ENCODE measurements at places on chromosomes 2 and 18.

DNA sequence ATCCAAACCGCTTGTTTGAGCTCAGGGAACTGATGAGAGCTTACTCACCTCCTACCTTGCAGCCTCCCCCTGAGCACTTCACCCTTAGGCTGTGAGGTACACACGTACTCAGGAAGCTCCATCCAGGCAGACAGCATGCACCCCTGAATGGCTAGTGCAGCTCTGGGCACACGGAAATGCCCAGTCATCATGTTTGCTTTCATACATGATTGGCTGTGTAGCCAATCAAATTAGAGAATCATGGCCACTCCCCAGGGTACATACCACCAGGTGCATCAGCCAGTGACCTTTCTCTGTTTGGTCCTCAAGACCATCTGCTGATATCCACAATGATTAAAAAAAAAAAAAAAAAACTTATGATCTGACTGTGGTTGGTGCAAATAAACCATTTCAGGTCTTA lies 42.1 kb downstream of the RNF152 start:
- DNase-seq = no peak

GRCh38 chr2:239264492-239264837 lies 136.4 kb downstream of the HDAC4 start:
- no peak for DNase-seq

- no peak for DNase-seq
Measured at GRCh38 chr2:70140791-70141211, 50.0 kb downstream of the C2orf42 start.

- DNase-seq = no peak
Measured at GRCh38 chr18:44748582-44748981, 67.9 kb downstream of the SETBP1 start.

DNA sequence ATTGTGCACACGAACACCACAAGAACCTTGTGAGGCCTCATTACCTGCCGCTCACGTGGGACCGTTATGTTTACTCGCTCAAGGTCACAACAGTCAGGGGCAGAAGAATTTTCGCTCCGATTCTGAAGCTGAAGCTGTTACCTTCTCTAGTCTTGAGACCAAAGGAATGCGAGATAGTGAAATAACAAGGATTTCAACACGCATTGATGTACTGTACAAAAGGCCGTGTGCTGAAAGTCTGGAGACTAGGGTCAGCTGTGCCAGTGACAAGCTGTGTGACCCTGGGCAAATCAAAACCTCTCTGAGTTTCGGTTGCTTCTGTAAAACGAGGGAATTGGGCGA lies 583 bp downstream of the NEMP2 start:
- DNase-seq = no peak

- DNase-seq = no peak
Measured at GRCh38 chr2:105406221-105406620, 7.4 kb upstream of the FHL2 start.

- no peak for DNase-seq
Measured at GRCh38 chr2:149536649-149537048, 50.9 kb downstream of the MMADHC start.

DNA sequence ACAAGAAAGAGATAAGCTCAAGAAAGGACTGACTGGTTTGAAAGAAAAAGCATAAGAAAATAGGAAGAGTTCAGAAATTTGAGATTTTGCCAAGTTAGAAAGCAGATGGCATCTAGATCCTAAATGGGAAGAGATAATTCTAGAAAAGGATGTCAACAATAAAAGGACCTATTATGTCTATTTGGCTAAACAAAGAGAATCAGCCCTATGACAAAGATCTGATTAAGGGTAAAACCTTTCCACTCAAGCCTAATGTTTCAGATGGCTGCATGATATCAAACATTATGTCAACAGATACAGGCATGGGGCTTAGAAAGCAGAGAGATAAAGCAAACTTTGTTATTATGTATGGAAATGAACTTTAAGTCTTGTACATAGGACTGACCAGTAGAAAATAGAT lies 465.0 kb upstream of the TRIB2 start:
- DNase-seq = no peak

DNA sequence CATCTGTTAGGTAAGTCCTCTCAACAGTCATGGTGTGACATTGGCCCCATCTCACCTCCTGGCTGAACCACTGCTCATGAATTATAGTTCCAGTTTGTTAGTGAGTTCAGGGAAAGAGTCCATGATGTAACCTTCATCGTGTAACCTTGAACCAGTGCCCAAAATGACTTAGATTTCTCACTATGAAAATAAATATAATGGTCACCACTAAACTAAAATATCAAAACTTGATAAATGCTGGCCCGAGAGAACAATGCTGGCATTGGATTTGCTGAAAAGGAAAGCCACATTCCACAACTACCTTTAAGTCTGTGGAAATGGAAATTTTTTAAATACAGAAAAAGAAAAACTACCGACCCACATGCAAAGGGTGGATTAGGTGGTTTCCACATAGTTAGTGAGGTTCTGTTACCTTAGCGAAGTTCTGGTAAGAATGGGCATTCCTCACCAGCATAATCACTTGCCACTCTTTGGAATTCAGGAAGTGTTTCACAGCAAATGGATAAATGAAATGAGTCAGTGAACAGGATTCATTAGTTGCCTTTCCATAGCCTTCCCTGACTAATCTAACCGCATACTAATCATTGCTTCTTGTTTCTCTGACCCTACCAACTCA lies 133.9 kb upstream of the CTAGE1 start:
- DNase-seq = no peak

- no peak for DNase-seq
Measured at GRCh38 chr2:136468799-136469369, 296.5 kb upstream of the THSD7B start.

DNA sequence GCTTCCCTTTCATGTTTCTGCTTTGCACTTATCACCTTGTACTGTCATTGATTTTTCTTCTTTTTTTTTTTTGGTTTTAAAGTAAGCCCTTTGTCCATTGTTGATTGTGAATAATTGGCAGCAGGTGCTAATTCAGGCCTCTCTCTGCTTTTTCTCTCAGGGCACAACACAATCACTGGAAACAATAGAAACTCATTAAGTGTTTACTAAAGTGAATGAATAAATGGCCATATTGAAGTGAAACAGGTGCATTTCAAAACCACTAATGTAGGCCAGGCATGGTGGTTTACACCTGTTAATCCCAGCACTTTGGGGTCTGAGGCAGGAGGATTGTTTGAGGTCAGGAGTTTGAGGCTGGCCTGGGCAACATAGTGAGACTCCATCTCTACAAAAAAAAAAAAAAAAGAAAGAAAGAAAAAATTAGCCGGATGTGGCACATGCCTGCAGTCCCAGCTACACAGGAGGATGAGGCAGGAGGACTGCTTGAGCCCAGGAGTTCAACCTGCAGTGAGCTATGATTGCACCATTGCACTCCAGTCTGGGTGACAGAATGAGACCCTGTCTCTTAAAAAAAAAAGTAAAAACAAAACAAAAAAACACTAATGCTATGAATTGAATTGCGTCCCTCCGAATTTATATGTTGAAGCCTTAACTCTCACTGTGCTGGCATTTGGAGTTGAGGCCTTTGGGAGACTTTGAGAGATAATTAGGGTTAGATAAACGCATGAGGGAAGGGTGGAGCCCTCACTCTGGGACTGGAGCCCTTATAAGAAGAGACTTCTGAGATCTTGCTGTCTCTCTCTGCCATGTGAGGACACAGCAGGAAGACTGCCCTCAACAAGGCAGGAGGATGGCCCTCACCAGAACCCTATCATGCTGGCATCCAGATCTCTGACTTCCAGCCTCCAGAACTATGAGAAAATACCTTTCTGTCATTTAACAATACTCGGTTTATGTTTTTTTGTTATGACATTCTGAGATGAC lies 19.9 kb downstream of the SLC38A11 start:
- DNase-seq = no peak

- no peak for DNase-seq
Measured at GRCh38 chr2:179558010-179558934, 293.6 kb upstream of the SESTD1 start.

- DNase-seq = no peak
Measured at GRCh38 chr2:80008596-80008995, 296.0 kb downstream of the LRRTM1 start.

DNA sequence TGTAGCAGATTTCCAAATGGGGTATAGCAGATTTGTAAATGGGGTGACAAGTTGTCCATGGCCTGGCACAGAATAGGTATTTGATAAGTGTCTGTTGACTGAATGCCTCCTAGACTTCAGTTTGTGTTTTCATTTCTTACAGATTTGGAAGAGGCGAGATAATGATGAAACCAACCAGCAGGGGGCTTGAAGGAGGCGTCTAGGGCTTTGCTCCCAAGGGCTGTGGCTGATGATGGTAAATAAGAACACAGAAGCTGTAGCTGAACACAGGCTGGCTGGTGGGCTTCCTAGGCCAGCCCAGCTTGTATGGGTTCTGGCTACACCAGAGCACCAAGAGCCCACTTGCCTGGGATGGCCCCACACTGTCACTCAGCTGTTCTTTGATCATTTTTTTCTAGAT lies 19.4 kb downstream of the SFTPB start:
- no peak for DNase-seq

- peak; percentile 33 for DNase-seq
Measured at GRCh38 chr18:13003466-13003896, 12.3 kb downstream of the CEP192 start.

GRCh38 chr2:238235331-238235732 lies 4.5 kb downstream of the HES6 start:
- no peak for DNase-seq

DNA sequence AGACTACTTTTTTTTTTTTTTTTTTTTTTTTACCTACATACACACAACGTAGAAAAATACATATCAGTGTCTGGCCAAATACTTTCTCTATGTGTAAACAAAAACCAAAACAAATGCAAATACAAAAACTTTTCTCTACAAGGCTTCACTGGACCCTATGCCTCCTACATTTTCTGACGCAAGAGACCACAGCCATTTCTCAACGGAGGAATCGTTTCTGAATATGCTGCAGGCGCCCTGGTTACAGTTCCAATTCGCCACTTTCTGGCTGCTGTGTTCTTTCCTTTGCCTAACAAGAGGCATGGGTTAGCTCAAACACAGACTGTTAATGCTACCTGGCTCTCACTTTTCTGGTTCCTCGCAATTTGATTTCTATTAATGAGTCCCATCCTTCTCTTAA lies 96.4 kb downstream of the EPB41L3 start:
- DNase-seq = no peak

GRCh38 chr2:3670941-3671340 lies 12.9 kb downstream of the ALLC start:
- no peak for DNase-seq

GRCh38 chr2:118554616-118555015 lies 292.8 kb downstream of the EN1 start:
- DNase-seq = no peak

DNA sequence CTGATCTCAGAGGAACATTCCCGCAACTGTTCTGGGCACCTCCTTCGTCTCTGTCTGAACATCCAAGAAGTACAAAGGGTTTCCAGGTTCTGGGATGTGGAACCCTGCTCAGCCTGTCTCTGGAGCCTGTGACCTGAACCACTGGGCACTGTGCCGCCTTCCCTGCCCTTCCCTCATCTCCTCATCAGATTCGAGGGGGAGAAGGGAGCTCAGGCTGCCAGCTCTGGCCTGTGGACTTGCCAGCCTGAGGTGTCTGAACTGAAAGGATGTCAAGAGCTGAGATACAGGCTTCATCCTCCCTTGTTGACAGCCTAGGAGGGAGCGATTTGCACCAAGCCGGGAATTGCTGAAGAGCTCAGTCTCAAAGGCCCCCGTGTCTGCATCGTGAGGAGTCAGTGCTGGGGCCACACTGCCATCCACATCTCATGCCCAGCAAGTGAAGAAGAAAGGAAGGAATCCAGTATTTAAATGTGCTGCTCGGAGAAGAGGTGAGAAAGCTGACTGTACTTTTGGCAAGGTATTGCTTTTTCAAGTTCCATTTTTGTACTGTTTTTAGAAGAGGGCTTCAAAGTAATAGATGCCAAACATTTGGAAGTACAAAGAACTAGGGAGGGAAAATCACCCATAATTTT lies 12.6 kb downstream of the NEU2 start:
- no peak for DNase-seq

DNA sequence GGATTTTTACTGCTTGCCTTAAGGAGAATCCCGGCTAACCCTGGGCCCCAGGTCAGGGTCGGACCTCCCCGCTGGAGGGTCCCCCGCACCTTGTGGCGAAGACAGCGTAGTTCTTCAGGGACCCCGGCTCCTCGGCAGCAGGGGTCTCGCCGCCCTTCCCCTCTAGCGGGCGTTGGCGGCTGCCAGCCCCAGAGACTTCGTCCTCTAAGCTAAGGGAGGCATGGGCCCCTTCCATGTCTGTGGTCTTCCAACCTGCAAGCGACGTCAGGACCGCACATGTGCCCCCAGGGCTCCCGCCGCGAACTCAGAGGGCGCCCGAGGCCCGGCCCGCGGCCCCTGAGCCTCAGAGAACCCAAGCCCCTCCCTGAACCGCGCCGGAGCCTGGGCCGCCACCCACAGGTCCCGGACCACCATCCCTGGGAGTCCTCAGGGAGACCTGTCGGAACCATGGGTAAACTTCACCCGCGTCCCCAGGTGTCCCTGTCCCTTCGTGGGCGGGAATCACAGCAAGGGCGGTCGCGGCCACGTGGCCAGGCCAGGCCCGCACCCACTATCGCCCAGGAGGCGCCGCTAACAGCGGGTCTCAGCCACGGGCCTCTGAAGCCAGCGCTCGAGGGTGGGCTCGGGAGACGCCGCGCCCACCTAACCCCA lies 562 bp downstream of the ANKMY1 start:
- DNase-seq = peak; percentile 68

DNA sequence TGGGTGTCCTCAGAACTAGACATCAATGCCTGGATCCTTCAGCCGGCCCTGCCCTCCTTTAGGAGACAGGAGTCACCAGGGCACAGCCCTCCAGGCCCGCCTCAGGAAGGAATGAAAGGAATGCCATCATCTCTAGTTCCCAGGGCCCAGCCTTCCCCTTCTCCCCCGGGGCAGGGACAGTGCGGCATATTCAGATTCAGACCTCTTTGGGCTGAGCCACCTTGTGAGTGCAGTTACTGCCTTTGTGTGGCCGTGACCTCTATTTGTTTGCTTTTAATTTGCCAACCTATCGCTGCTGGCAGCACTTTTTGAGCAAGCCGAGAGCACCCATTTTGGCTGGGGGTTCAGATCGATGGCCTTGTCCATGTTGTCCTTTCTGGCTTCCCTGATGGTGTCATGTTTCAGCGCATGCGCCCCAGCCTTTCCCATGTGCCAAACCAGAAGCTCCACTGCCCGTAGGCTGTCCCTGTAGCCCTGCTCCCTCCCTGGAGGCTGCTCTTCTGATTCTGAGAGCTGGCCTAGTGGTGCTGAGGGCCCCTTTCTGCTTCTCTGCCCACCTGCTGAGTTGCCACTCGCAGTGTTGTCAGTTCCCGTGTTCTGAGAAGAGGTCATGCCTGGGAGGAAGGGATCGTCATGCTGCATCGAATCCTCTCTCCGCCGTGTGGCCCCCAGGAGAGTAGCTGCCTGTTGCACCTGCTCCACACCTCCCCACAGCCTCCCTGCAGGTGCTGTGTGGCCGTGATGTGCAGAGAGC lies 10.9 kb downstream of the ANKRD23 start:
- peak; percentile 83 for DNase-seq

- peak; percentile 23 for DNase-seq
Measured at GRCh38 chr2:127175751-127176354, 44.2 kb downstream of the CYP27C1 start.

DNA sequence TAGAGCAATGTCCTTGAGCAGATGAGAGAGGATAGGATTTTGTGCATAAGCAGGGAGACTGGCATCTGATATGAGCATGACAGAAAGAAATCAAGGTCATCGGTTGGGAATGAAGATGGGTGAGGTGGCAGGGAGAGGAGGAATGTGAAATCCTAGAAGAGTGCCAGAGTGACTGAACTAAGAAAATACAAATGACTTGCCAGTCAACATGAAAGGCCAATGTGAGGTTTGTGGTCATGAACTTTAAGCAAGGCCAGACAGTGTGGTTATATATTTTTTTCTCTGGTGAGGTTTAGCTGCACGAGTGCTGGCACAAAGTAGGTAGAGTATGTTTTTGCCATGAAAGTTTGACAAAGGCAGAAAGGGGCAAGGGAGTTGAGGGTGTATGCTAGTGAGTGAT lies 21.2 kb downstream of the QPCT start:
- DNase-seq = no peak
